ENCODE measurements at places on chromosomes 12 and 14. TPM values are rescaled to one million over a fixed set of nuclear protein-coding genes. Genes with fewer than 3 reads are reported as not detected.

TUNAR gene
- total RNA-seq: not detected

PLA2G1B gene
- total RNA-seq: not detected

NOP9 gene
- total RNA-seq: 16.4 TPM

COX8C gene
- total RNA-seq: not detected

NEUROD4 gene
- total RNA-seq: not detected

NKX2-1 gene
- total RNA-seq: not detected

TOMM20L gene
- total RNA-seq: not detected

EIF2S3B gene
- 9.2 TPM for total RNA-seq

NRL gene
- total RNA-seq: 4.1 TPM

MARK3 gene
- 79.5 TPM for total RNA-seq

SYNJ2BP gene
- 17.0 TPM for total RNA-seq

PAH gene
- not detected for total RNA-seq

TEX52 gene
- not detected for total RNA-seq

INSM2 gene
- total RNA-seq: not detected

MYH6 gene
- not detected for total RNA-seq

ADAMTS20 gene
- not detected for total RNA-seq

GCH1 gene
- total RNA-seq: 1.9 TPM

RFX4 gene
- not detected for total RNA-seq

SLC25A47 gene
- total RNA-seq: not detected

REC8 gene
- 1.9 TPM for total RNA-seq

GPRC5D gene
- total RNA-seq: not detected

RASSF8 gene
- 128 TPM for total RNA-seq

TIGAR gene
- total RNA-seq: 11.5 TPM

B3GNT4 gene
- total RNA-seq: not detected

ZDHHC22 gene
- not detected for total RNA-seq

CLEC4A gene
- 0.45 TPM for total RNA-seq

BCDIN3D gene
- total RNA-seq: 4.5 TPM

RD3L gene
- total RNA-seq: not detected

PTPN21 gene
- total RNA-seq: 10.3 TPM

CDH24 gene
- total RNA-seq: 2.4 TPM

KRT72 gene
- not detected for total RNA-seq

DHRS2 gene
- total RNA-seq: 1.1 TPM

TAS2R9 gene
- 0.09 TPM for total RNA-seq

OLR1 gene
- total RNA-seq: not detected

ZFP36L1 gene
- 53.8 TPM for total RNA-seq

HCAR1 gene
- 2.2 TPM for total RNA-seq

AKAP3 gene
- total RNA-seq: 0.81 TPM

FGD6 gene
- 12.5 TPM for total RNA-seq

OAS1 gene
- 7.8 TPM for total RNA-seq

GYS2 gene
- not detected for total RNA-seq

BEGAIN gene
- 0.18 TPM for total RNA-seq

SLC25A21 gene
- total RNA-seq: 1.2 TPM

KRT5 gene
- total RNA-seq: not detected

NANOG gene
- total RNA-seq: 0.16 TPM

CFAP54 gene
- 5.6 TPM for total RNA-seq

PCNX1 gene
- total RNA-seq: 47.4 TPM

PIWIL1 gene
- not detected for total RNA-seq

TBX5 gene
- total RNA-seq: not detected

OR4K17 gene
- total RNA-seq: not detected

LGR5 gene
- total RNA-seq: 7.8 TPM

PLD4 gene
- 0.16 TPM for total RNA-seq

FOXG1 gene
- total RNA-seq: not detected

ABCC9 gene
- 20.0 TPM for total RNA-seq

KLHL33 gene
- total RNA-seq: 0.18 TPM

TAC3 gene
- not detected for total RNA-seq

UNC79 gene
- 0.16 TPM for total RNA-seq

Data from fibroblast of the aortic adventitia (primary cell).